Smooth muscle cell of the brain vasculature (primary cell): ENCODE measurements at places on chromosomes 4 and X.
A peak's percentile ranks its signal among the peaks of the same experiment; 100 is the strongest.

GRCh38 chr4:140135529-140136088 is 18.4 kb downstream of the MAML3 start:
- no peak for DNase-seq

- DNase-seq = no peak
Measured at GRCh38 chr4:75924309-75924827, 16.4 kb downstream of the NAAA start.

DNA sequence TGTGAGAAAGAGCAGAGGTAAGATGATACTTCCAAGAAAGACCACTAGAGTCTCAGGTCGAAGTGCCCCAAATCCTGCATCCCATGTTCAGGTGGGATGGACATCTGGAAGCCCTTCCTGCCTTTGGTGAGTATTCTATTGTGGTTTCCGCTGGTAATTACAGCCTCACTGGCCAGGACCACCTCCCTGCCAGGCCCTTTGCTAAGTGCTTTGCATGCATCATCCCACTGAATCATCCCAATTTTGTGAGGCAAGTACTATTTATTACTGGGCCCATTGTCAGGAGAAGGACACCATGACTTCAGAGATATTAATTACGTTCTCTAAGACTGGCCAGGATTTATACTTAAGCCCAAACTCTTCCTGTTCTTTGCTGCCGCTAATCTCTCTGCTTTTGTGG is 10.7 kb upstream of the PASD1 start:
- DNase-seq = no peak

DNA sequence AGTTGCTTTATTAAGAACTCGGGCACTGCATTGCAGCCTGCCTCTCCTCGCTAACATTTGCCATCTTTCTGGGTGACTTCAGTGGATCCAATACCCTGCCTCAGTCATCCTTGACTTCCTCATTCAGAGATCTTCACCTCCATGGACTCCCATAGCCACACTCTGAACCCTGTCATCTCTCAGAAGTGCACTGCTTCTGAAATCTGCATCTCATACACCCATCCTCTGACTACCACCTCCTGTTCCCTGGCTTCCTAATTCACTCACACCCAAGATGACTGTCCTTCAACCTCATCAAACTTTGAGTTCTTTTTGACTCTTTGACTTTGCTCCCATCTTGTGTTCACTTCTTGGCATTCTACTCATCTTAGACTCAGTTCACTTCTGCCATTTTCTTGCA is 25.3 kb upstream of the CYBB start:
- no peak for DNase-seq

- no peak for DNase-seq
Measured at GRCh38 chrX:123846577-123847038, 13.2 kb upstream of the XIAP start.

DNA sequence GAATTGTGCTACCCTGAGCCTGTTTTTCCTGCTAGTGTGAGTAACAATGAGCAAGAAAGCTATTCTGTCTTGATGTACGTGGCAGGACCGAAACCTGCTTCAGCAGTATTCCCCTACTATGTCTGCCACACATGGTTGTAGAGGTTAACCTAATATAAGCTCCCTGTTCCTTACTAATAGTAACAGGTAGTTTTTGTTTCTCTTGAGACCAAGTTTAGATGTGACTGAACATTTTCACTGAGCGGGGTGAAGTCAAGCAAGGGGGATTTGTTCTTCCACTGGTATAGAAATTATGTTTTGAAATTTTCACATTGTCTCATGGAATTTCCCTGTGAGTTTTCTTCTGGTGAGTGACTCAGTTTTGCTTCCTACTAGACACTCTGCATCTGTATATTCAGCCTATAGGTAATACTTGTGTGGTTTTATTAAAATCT is 37.3 kb downstream of the RRAGB start:
- DNase-seq = no peak

DNA sequence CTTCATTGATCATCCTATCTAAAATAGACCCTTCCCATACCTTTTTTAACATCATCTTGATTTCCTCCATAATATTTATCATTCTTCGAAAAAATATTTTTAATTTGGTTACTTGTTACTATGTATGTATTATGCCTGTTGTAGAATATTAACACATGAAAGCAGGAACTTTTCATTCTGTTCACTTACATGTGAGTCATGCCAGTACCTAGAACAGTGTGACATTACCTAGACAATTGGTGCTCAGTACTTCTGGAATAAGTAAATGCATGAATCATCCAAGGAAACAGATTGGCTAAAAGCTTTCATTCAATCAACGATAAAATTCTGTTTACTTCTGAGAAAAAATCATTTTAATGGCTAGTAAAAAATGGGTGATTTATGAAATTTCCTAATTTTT is 76.4 kb downstream of the CXXC4 start:
- DNase-seq = no peak

DNA sequence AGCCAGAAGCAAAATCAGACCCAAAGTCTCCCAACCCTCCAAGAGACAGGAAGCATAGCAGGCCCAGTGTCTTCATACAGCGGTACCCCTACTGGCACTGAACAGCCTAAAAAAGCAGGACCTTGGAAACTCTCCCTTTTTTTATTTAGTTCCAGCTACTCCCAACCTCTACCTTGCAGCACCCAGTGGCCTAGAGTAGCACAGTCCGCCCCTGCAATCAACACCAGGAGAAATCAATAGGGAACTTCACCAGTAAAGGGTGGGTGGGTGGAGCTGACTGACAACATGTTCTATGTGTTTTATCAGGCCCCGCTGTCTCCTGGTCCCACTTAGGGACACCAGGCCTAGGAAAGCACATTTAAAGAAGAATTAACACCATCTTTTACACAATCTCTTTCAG is 378.5 kb upstream of the CT83 start:
- DNase-seq = no peak

DNA sequence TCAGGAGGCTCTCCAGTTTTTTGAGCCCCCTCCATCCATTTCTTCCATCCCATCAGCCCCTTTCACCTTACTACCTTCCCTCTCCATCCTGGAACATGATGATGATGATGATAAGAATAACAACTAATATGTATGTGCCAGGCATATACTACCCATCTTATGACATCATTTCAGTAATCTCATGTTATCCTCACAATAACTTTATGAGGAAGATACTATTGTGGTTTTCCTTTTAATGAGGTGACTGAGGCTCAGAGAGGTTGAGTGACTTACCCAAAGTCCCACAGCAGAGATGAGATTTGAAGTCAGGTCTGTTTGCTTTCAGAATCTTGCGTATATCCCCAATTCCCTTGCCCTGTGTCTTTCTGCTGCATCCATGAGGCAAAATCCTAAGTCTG is 55.1 kb downstream of the RTL9 start:
- no peak for DNase-seq

DNA sequence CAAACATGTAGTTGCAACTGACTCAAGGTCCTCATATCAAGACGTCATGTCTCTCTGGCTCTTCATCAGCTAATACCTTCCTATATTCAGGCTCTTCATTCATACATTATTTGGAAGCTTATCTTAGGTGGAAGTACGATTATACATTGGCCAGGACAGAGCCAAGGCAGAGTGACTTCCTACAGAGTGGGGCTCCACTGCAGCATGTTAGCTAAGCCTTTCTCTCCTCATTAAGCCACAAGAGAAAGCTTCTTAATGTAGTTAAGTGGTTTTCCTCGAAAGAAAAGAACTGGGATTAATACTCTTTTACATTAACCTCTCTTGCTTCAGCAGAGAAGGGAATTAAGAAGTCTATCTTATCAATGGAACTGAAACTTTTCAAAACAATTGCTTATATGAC is 15.0 kb downstream of the C4orf33 start:
- DNase-seq = no peak

DNA sequence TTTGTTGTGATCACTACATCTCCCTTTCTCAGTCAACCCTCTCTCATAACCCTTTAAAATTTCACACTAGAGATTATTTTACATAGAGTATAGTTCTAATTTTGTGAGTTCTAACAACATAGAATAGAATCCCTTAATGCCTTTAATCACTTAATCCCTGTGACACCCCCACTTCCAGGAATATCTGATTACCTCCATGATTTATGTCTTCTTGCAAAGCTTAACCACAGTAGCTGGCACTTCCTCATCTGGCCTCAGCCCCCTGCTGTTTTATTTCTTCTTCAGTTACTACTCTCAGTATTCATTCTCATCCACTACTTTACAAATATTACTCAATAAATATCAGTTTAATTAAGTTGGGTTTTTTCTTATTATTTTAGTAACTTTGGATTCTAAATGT is 340.9 kb downstream of the CENPC start:
- no peak for DNase-seq

- DNase-seq = no peak
Measured at GRCh38 chrX:55312655-55313054, 47.9 kb upstream of the PAGE3 start.

GRCh38 chrX:9729171-9729885 is 36.3 kb downstream of the GPR143 start:
- DNase-seq = no peak

- DNase-seq = no peak
Measured at GRCh38 chr4:30630431-30630830, 89.7 kb upstream of the PCDH7 start.

DNA sequence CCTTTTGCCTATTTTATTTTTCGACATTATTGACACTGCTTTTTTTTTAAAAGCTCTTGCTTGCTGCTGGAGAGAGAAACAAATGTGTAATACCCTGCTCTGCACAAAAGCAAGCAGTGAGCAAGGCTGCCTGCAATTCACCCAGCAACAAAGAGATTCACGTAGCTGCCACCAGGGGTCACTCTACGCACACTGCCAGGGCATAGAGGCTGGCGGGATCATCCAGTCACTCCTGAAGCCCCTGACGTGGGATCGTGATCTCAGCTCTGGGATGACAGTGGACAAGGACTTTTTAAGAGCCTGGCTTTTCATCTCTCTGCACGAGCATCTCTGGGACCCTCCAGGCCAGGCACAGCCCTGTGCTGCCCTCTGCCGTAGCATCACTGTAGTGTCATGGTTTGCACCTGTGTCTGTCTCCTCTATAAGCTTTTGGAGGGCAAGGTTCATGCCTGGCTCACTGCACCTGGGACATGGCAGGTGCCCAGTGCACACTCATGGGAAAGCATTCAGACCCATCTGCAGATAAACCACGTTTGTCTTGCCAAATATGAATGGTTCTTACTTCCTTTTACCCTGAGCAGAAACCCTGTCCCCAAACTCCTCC is 19.8 kb downstream of the C4orf50 start:
- peak; percentile 9 for DNase-seq

GRCh38 chr4:101055392-101055791 is 291.9 kb downstream of the PPP3CA start:
- no peak for DNase-seq

- DNase-seq = no peak
Measured at GRCh38 chrX:38717871-38718270, 83.4 kb upstream of the MID1IP1 start.

DNA sequence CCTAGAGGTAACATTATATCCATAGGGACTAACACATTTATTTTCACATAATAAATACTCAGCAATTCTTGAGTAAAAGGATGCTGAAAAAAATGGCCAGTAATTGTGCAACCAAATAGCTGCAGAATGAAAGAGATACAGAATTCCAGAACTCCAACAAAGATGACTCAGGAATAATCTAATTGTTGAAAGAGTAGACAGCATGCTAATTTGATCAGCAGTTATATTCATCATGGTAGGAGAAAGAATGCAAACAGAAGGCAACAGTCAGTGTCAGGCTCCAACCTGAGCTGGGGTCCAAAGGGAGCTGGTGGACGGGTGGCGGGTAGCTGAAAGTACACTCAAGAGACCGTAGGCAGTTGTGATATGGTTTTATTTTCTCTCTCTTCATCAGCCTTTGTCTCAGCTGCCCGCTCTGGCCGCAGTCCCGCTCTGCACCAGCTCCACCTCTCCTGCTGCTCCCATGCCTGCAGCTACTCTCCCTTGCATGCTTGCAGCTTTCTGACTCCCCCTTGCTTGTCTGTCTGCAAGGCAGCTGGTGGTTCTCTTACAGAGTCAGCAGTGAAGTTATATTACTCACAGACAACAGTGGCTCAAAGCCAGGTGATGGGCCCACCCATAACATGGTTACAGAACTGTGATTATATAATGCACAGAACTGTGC is 1150.1 kb downstream of the STIM2 start:
- DNase-seq = no peak

DNA sequence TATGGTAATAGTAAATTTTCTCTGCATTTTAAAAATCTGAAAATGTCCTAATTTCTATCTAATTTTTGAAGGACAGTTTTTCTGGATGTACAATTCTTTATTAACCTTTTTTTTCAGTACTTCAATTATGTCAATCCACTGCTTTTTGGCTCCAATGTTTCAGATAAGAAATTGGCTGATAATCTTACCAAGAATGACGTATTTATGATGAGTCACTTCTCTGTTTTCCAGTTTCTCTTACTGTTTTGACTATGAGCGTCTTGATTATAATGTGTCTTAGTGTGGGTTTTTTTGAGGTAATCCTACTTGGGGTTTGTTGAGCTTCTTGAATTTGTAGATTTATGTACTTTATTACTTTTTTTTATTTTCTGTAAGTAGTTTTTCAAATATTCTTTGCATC is 47.2 kb downstream of the UGT2B11 start:
- DNase-seq = no peak

DNA sequence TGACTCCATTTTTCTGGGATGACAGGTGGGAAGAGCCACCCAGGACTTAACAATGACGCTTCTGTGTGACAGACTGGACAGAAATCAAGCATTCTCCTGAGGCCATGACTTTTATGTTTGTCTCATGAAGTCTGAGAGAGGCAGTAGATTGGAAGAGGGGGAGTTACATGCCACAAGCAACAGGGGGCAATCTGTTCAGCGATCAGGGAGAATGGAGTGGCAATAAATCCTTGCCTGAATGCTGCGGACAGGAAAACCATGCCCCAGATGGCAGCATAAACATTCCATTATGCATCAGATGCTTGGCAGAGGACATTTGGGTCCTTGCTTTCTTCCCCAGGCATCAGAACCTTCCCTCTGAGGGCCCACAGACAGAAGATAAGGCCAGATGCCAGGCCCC is 312.4 kb upstream of the DIPK2B start:
- DNase-seq = no peak

GRCh38 chr4:164318350-164318749 is 435.6 kb upstream of the SMIM31 start:
- DNase-seq = no peak

DNA sequence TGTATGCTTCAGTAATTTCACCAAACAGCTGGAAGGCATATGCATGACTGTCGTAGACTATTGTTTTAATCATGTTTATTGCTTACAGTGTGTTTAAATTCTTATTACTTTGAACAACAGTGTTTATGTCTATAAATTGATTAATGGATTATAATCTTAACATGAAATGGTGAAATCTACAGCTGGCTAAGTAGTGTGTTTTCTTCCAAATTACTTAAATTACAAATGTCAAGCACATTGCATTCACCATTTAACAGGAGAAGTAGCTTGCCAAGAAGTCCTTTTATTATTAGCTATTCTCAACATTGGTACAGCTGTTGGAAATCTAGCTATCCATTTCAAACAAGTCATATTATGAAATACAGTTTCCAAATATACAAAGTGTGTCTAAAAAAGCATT is 849.3 kb upstream of the PCDH10 start:
- DNase-seq = no peak

GRCh38 chrX:2266445-2267349 is 234.1 kb downstream of the DHRSX start:
- DNase-seq = no peak
